ENCODE measurements at places on chromosomes 11 and 22.

DNA sequence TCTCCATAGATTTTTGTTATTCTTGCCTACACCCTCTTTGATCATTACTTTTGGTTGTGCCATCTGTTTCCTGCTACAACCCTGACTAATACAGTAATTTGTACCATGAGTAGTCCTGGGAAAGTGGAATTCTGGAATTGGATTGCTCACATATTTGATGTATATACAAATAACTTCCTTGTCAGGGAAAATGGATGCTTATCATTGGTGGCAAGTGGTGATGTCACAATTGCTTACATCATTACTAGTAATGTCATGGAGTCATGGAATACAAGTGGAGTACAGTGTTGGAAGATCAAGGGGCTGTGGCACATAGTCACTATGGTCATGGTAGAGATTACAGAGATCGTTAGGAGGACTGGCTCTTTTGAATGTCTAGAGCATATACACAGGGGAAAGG lies 24.4 kb downstream of the AASDHPPT start:
- DNase-seq = no peak

DNA sequence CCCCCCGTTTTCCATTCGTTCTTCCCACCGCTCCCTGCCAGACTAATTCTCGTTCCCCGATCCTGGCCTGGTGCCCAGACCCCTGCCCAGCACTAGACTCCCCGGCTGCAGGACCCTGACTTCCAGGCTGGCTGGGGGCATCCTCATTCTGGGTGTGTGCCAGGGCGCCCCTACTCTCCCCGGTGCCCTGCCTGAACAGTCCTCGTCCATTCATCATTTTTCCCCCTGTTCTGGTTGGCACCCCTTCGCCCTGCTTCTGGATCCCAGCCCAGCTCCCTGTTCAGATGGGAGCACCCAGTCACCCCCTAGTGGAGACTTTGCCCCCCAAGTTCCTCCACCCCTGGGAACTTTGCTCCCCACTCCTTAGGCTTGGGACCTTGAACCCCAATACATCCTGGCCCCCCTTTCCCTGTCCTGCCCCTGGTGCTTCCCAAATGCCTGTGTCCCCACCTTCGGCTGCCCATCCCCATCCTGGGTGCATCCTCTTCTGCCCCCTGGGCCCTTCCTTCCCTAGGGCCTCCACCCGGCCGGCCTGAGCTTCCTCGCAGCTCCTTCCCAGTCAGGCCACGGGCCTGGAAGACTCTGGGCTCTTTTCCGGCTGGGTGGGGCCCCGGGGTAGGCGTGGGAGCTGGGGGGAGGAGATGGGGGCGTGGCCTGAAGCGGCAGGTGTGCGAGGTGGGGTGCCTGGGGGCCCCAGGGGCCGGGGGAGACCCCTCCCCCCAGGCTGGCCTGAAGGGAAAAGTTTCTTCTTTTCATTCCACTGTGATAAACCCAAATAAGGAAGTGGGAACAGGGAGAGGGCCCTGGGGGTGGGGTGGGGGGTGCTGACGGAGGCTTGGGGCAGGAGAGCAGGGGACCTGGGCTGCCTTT lies 908 bp downstream of the PLCB3 start:
- no peak for DNase-seq

DNA sequence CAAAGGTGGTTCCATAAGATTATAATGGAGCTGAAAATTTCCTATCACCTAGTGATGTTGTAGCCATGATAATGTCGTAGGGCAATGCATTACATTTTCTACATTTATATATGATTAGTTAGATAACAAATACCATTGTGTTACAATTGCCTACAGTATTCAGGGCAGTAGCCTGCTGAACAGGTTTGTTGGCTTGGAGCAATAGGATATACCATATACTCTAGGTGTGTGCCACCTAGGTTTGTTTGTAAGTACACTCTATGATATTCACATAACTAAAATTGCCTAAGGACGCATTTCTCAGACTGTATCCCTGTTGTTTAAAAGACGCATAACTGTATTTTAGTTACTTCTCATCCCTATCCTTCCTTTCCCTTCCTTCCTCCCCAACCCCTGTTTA lies 13.6 kb downstream of the PLEKHB1 start:
- DNase-seq = no peak

- no peak for DNase-seq
Measured at GRCh38 chr11:93519179-93519578, 24.0 kb downstream of the SMCO4 start.

GRCh38 chr11:2400762-2401435 lies 349 bp downstream of the TSSC4 start:
- no peak for DNase-seq

DNA sequence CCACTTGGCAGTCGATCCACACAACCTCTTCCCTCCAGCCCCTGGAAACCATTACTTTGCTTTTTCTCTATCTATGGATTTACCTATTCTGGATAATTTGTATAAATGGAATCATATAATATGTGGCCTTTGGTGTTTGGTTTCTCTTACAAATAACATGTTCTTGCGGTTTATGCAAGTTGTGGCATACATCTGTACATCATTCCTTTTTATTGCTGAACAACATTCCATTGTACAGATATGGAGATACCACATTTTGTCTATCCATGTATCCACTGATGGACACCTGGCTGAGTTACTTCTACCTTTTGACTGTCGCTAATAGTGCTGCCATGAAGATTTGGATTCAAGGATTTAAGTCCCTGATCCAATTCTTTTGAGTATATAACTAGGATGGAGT lies 25.1 kb downstream of the SMCO4 start:
- DNase-seq = no peak

DNA sequence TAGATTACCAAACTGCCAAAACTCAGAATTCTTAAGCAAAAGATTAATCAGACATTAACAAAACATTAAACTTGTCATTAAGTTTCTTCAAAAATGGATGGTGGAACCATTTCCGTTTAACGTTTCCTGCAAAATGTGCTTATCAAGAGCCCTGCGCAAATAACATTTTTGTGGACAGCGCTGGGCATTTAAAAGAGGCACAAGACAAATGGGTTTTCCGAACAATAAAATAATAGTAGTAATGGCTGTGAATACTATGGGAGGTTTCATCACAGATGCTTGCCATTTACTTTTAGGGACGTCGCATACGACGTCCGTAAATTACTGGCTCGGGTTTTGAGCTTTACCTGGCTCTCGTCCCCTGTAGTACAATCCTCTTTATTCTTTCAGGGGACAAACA lies 1.1 kb downstream of the NPAT start:
- DNase-seq = no peak

All from hippocampal formation (tissue), 2 donors.